ENCODE measurements at places on chromosomes 11 and 22. TPM values are rescaled to one million over a fixed set of nuclear protein-coding genes. Genes with fewer than 3 reads are reported as not detected.

The BSCL2 gene
- total RNA-seq = 202 TPM

The SCGB1D2 gene
- total RNA-seq = not detected

The PLEKHB1 gene
- total RNA-seq = 29.5 TPM

The GLB1L2 gene
- 3.2 TPM for total RNA-seq

The MAML2 gene
- 14.1 TPM for total RNA-seq

The CBLIF gene
- not detected for total RNA-seq

The FAM227A gene
- 9.2 TPM for total RNA-seq

The NXPE4 gene
- total RNA-seq = not detected

The OR4X1 gene
- not detected for total RNA-seq

The GLYAT gene
- not detected for total RNA-seq

The OR51I1 gene
- not detected for total RNA-seq

The OR8G1 gene
- total RNA-seq = not detected

The NXPE2 gene
- 1.4 TPM for total RNA-seq

The E2F8 gene
- total RNA-seq = 0.92 TPM

The CALCA gene
- not detected for total RNA-seq

The RELT gene
- total RNA-seq = 5.1 TPM

Data from diencephalon (tissue), 1 donor.